ENCODE measurements at places on chromosomes 3 and 15.

- H3K27me3 ChIP-seq, result no peaks in the 10 kb centered on the region
- H3K4me3 ChIP-seq, result no peak overlapping the region
- peaks cover 17% of the 10 kb centered on the region for H3K4me1 ChIP-seq
- peak; percentile 22 for DNase-seq
- H3K36me3 ChIP-seq, result no peaks in the 10 kb centered on the region
Measured at GRCh38 chr3:189630767-189631372, 319 bp upstream of the TP63 start.

- H3K4me3 ChIP-seq, result no peak overlapping the region
- no peaks in the 10 kb centered on the region for H3K4me1 ChIP-seq
Measured at GRCh38 chr15:31128919-31129768, 27.6 kb upstream of the TRPM1 start.

GRCh38 chr3:5339967-5340535 is 152.5 kb downstream of the EDEM1 start:
- no peaks in the 10 kb centered on the region for H3K36me3 ChIP-seq
- no peaks in the 10 kb centered on the region for H3K27me3 ChIP-seq
- H3K4me3 ChIP-seq, result no peak overlapping the region
- DNase-seq, result no peak
- no peak overlapping the region for H3K27ac ChIP-seq

DNA sequence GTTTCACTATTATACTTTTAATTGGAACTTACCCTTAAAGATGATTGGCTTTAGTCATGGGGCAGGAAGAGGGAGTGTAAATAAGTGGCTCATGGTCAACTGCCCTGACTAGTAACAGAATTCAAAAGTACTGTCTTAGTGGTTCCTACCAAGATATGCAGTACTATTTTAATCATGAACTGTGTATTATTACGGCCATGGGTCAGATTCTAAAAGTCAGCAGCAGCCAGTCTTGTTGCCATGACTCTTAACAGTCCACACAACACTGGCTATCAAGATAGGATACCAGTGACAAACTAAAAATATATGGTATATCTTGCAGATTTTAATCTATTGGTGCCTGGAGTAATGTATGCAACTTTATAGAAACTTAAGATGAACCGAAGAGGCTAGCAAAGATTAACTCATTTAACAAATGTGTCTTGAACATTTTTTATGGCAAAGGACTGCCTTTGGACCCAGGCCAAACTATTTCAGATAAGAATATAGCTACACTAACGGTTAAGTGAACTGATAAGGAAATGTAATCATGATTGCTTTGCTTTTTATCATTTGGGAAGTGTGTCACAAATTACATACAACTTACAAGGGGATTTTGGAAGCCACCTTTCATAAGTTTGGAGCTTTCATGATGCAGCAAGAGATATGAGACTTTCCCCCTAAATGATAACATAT is 163.7 kb downstream of the TCF12 start:
- no peak for DNase-seq
- H3K4me3 ChIP-seq, result no peak overlapping the region
- H3K27me3 ChIP-seq, result no peaks in the 10 kb centered on the region

DNA sequence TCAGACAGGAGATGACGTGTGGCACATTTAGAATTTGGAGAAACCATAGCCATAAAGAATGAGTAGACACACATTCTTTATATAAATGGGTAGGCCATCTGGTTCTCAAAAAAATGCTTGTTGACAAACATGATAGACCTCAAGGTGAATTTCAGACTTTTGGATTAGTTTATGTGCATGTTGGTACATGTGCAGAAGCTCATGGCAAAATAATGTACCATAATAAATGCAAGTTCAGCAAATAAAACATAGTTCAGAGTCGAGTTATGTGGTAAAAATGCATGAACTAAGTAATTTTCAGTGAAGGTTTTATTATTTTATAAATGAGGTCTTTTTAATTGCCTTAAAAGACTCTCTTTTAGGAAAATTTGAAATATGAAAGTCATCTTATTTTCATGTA is 24.6 kb downstream of the EEFSEC start:
- H3K4me3 ChIP-seq, result no peak overlapping the region
- H3K4me1 ChIP-seq, result peaks cover 46% of the 10 kb centered on the region
- no peak overlapping the region for H3K27ac ChIP-seq
- peaks cover 8% of the 10 kb centered on the region for H3K36me3 ChIP-seq
- no peak for DNase-seq
